ENCODE measurements at places on chromosomes 1 and 21. TPM values are rescaled to one million over a fixed set of nuclear protein-coding genes. Genes with fewer than 3 reads are reported as not detected.

DTL gene
- 43.2 TPM for total RNA-seq

IGSF3 gene
- 0.36 TPM for total RNA-seq

PADI2 gene
- total RNA-seq = not detected

MAP3K21 gene
- 3.0 TPM for total RNA-seq

FCMR gene
- total RNA-seq = 6.8 TPM

FTCD gene
- not detected for total RNA-seq

HRNR gene
- total RNA-seq = not detected

DNA sequence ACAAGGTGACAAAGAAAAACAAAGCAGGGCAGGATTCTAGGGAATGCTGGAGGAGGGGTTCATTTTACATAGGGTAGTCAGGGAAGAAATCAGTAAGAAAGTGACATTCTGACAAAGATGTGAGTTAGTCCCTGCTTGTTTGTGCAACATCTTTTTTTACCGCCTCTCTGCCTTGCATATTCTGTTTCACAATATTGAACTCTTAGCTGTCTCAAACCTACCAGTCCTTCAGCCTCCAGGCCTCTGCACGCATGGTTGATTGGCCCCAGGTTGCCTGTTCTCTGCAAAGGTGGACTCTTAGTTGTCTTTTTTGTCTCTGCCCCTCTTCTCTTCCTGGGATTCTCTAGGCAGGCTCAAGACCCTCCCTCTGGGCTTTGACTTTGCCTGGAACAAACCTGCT, 152.2 kb upstream of the RUNX1 start:
- H3K4me1 ChIP-seq = peaks cover 35% of the 10 kb centered on the region
- no peaks in the 10 kb centered on the region for H3K36me3 ChIP-seq
- no peak for DNase-seq
- peak overlapping the region; percentile 55 for H3K27ac ChIP-seq
- no peak overlapping the region for H3K4me3 ChIP-seq

DNA sequence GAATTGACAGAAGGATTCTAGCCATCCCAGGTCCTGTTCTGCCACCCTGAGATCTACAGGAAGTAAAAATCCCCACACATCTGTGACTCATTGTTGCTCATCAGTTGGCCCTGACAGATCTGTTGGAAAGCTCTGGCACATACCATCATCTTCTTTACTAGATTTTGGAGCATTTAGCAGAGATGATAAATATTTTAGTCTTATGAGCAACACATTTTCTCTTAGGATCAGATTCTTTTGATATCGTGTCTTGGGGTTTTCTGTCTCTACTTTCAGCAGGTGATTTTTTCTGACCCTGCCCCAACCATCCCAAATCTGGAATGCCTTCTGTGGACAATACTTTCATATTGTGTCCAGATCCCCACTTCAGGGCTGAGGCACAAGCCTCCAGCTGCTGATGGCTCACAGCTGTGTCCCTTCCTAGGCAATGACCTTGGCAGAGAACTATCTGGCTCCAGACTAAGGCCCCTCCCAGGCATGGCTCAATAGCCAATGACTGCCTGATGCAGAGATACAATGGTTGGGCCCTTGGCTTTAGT, 102.8 kb downstream of the GDAP2 start:
- peaks cover 6% of the 10 kb centered on the region for H3K27me3 ChIP-seq
- H3K36me3 ChIP-seq = no peaks in the 10 kb centered on the region
- no peak overlapping the region for H3K27ac ChIP-seq
- H3K4me3 ChIP-seq = no peak overlapping the region

DNA sequence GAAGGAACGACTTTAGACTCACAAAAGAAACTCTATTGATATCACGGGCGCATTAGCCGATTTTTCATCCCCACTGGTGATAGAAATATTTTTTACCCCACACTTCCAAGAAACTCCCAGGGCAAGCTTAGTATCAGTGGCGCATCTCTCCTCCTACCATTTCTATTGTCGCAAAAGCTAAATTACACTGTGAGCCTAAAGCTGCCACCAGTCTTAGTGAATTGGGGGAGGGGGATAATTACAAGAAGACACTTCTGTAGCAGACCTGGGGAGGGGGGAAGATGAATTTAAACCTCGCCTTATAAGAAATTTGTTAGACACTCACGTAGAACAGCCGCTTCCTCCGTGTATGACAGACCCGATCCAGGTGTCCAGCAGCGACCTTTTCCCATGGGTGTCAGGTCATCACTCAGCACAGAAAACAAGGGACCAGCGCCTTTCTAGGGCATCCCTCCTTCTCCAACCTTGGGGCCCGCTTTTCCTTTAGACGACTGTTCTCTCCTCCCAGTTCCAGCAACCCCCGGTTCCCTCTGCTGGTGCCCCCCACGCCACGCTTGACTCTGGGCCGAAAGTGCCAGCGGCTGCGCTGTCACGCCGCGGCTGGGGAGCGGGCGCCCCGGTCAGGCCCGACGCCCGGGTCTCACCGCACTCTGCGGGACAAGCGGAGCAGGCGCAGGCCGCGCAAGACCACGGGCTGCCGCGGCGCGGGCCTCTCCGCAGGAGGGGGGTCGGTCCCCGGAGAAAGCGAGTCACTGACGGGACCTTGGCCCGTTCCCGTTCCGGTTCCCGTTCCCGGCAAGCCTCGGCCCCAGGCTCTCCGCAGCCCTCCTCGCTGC, 821 bp downstream of the PHC2 start:
- no peak overlapping the region for H3K4me3 ChIP-seq
- no peak for DNase-seq

DNA sequence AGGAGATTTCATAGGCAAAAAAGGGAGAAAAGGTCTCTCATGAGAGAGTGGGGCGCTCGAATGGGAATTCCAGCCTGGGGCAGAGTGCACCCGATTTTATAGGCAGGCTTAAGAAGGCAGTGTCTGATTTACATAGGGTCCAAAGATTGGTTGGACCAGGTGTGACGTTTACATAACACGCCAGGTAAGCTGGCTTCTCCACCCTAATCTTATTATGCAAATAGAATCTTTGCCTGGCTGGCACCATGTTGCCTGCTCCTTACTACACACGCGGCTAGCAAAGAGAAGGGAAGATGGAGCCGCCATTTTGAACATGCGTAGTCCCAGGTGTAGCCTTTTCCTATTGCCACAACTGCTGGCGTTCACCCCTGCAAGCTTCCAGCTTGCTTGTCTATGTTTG, 103.7 kb downstream of the SLC16A1 start:
- peaks cover 30% of the 10 kb centered on the region for H3K27me3 ChIP-seq
- DNase-seq = no peak
- no peak overlapping the region for H3K27ac ChIP-seq
- peaks cover 5% of the 10 kb centered on the region for H3K4me1 ChIP-seq
- H3K4me3 ChIP-seq = no peak overlapping the region
- H3K36me3 ChIP-seq = no peaks in the 10 kb centered on the region

DNA sequence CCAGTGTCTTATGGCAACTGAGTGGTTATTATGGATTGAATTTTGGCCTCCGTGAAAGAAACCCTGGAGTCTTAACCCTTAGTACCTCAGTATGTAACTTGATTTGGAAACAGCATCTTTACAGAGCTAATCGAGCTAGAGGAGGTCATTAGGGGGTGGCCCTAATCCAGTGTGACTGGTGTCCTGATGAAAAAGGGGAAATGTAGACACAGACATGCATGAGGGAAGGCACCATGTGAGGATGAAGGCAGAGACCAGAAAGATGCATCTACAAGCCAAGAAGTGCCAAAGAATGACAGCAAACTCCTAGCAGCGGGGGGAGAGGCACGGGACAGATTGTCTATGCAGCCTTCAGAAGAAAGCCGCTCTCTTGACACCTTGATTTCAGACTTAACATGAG, 14.7 kb downstream of the DOP1B start:
- no peaks in the 10 kb centered on the region for H3K36me3 ChIP-seq
- peaks cover 10% of the 10 kb centered on the region for H3K4me1 ChIP-seq
- DNase-seq = no peak
- H3K4me3 ChIP-seq = no peak overlapping the region
- H3K27ac ChIP-seq = peak overlapping the region; percentile 65

GRCh38 chr1:43560286-43560685, 29.6 kb downstream of the PTPRF start:
- H3K36me3 ChIP-seq = no peaks in the 10 kb centered on the region
- DNase-seq = no peak
- H3K4me1 ChIP-seq = no peaks in the 10 kb centered on the region
- H3K27me3 ChIP-seq = no peaks in the 10 kb centered on the region
- no peak overlapping the region for H3K27ac ChIP-seq

DNA sequence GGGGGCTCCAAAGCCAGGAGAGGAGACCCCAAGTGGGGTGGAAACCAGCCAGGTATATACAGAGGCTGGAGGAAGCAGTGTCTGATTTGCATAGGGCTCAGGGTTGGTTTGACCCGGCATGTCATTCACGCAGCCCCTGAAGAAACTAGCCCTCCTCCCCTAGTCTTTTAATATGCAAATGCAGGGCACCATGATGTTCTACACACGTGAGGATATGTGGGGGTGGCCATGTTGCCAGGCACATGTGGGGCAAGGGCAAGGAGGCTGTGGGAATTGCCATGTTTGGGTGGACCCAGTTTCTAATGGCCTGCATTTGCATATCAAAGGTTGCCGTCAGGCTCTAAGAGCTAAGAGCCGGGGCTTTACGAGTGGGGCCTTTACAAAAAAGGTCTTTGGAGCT, 12.0 kb upstream of the RHOU start:
- no peak overlapping the region for H3K27ac ChIP-seq
- H3K4me1 ChIP-seq = no peaks in the 10 kb centered on the region
- H3K27me3 ChIP-seq = peaks cover 13% of the 10 kb centered on the region
- H3K4me3 ChIP-seq = no peak overlapping the region

DNA sequence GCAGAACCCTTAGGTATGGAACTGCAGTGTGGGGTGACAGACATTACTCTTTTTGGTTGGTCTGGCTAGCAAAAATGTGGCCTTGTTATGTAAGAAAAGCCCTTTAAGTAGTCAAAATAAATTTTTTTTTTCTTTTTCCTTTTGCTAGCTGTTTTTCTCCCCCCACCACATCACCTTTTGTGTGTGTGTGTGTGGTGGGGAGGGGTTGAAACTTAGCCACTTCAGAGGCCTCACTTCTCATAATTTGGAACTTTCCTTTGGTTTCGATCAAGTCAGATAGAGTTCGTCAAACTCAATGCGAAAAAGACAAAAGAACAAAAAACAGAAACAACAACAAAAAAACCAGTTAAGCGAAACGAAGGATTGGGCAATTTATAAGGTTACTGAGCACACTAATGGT, 1.9 kb upstream of the PRMT2 start:
- peak overlapping the region; percentile 98 for H3K4me3 ChIP-seq
- peak overlapping the region; percentile 91 for H3K27ac ChIP-seq
- H3K36me3 ChIP-seq = peaks cover 4% of the 10 kb centered on the region
- DNase-seq = no peak

GRCh38 chr1:94617134-94617805, 75.7 kb upstream of the F3 start:
- no peak overlapping the region for H3K27ac ChIP-seq
- H3K36me3 ChIP-seq = peaks cover 11% of the 10 kb centered on the region
- no peak overlapping the region for H3K4me3 ChIP-seq
- DNase-seq = no peak
- H3K4me1 ChIP-seq = peaks cover 12% of the 10 kb centered on the region
- H3K27me3 ChIP-seq = peaks cover 36% of the 10 kb centered on the region

DNA sequence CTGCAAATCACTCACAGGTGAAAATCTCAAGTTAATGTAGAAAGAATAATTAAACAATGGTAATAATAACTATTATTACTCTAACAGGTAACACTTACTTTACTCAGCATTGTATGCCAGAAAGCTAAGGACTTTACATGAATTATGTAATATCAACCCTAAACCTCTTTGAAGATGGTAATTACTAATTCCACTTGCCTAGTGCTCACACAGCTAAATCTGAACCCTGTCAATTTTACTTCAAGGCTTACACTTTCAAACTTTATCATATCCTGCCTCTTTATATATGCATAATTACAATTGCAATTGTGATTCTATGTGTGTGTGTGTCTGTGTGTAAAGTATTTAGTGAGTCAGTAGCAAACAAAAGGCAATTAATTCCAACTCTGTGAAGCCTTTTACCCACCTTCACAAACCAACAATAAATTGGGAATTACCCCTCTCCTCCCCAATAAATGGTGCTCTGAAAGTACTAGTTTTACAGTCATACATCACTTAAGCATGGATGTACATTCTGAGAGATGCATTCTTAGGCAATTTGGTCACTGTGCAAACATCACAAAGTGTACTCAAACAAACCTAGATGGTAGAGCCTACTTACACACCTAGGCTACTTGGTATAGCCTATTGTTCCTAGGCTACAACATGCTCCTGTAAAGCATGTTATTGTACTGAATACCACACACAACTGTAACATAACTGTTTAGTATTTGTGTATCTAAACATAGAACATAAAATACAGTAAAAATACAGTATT, 5.9 kb downstream of the ZNF644 start:
- H3K36me3 ChIP-seq = peaks cover 5% of the 10 kb centered on the region
- H3K4me3 ChIP-seq = peak overlapping the region; percentile 20
- H3K4me1 ChIP-seq = peaks cover 58% of the 10 kb centered on the region
- H3K27ac ChIP-seq = no peak overlapping the region
- no peak for DNase-seq

DNA sequence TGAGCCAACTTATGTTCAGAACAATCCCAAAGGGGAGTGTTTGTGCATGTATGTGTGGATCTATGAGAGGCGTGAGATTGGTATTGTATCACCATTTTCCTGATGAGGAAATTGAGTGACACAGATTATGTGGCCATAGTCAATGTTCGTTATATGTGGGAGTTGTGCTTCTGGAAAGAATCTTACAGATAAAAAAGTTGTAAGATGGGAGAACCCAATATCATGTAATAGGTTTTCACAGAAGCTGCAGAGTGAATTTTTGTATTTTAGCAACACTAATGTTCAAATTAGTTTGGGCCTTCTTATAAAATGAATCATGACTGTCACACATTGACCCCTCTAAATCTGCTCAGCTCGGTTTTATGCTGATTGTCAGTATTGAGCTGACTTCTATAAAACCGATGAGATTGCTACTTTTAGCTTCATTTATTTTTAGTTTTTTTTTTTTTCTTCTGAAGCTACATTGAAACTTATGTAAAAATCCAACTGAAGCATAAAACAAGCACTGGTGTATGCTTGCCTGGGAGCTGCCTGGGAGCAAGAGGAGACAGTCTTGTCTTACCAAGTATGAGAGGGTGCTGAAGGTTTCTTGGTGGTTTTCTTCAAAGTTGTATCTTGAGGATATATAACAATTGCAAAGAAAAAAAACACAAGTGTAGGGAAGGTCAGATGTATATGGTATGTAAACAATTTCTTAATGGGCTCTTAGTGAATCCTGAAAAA, 4.1 kb downstream of the RWDD3 start:
- DNase-seq = no peak
- H3K27me3 ChIP-seq = no peaks in the 10 kb centered on the region
- H3K36me3 ChIP-seq = peaks cover 18% of the 10 kb centered on the region
- peak overlapping the region; percentile 13 for H3K27ac ChIP-seq
- H3K4me3 ChIP-seq = no peak overlapping the region
